ENCODE measurements at places on chromosomes 5 and 9.

DNA sequence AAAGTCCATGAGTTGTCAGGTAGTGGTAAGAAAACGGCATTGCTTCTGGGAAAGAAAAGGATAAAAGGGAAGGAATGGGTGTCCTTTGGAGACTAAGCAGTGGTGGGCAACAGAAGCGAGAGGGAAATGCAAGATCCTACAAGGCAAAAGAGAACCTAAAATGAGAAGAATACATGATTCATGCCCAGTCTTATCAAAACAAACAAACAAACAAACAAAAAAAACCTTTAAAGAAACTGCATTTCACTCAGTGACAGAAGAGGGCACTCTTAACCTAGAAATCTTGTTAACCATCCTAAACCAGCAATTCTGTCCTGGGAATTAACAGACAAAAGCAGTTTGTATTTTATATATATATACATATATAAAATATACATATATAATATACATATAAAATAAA, 88.5 kb downstream of the SUSD1 start:
- no peak for DNase-seq

DNA sequence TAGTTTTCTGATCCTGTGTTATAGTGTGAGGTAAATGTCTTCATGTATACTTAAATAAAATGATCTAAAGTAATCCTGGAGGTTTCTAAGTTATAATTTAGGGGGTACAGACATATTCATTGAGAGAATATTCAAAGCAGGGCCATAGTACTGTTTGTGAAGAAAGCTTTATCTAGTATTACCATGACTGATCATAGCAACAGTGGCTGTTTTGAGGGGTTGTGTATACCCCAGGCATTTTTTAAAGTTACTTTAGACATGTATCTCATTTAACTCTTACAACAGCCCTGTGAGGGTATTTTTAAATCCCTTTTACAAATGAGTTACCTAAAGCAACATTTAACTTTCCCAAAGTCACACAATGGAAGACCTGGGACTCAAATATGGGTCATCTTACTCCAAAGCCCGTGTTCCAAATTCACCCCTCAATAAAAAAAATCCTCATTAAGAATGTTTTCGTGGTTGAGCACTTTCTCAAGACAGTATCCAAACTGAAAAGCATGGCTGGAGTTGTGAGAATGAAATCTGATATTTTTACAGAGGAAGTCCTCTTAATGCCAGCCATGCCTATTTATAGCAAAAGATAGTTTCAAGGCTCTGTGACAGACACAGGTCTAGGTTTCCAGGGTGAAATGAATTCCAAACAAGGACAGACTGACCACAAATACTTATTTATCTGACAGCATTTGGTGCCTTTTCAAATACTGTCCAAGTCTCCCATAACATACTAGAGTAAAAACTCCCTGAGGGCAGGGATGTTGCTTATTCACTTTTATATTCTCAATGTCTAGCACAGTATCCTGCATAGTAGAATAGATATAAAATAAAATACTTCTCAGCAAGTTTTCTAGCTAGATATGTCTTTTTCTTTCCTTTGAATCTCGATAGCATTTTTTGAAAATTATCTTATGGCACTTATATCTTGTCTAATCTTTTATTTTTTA, 10.4 kb downstream of the STOM start:
- DNase-seq: no peak

- DNase-seq: no peak
Measured at GRCh38 chr5:172713113-172713808, 57.7 kb downstream of the DUSP1 start.

DNA sequence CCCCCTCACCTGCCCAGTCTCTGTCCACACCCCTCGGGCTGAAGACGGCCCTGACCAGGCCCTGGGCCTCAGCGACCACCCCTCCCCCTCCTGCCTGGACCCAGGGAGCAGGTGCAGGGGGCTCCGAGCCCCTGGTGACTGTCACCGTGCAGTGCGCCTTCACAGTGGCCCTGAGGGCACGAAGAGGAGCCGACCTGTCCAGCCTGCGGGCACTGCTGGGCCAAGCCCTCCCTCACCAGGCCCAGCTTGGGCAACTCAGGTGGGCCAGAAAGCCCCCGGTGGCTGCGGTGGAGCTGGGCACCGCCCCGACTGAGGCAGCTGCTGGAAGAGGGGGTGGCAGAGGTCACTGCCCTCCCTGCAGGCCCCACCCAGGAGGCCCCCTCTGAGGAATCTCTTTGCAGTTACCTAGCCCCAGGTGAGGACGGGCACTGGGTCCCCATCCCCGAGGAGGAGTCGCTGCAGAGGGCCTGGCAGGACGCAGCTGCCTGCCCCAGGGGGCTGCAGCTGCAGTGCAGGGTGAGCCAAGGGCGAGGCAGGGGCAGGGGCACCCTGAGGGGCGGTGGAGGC, 7.7 kb downstream of the ENTPD8 start:
- DNase-seq: no peak

DNA sequence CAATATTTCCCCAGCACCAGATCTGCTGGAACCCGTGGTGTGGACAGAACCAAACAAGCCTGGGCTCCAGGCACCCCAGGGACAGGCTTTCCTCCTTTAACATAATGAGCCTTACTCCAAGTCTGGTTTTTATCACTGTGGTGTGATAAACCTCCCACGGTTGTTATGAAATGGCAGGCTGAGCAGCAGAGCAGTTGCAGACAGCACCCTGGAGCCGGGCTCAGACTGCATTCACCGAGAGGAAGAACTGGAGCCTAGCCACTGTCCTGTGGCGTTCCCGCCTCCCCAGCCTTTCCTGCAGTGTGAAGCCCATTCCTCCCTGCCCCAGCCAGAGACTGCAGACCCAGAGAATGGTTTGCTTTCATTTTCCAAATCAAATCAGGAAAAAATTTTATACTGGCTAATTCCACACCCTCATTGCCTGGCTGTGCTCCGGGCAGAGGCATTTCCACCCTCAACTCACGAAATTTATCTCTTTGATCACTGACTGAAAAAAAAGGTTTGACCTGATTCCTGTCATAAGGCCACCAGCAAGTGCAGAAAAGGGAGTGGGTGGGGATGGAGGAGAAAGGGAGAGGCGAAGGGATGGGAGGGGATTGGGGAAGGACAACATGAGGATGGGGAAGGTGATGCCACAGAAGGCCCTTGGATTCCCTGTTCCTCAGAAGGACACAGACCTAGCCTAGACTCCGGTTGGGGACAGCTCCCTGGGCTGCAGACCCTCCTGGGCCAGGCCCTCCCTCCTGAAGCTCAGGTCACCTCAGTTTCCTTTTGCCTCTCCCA, 18.9 kb downstream of the IPPK start:
- no peak for DNase-seq

GRCh38 chr9:125409637-125410521, 148.3 kb downstream of the GAPVD1 start:
- DNase-seq: no peak

GRCh38 chr9:75117564-75117963, 29.2 kb downstream of the OSTF1 start:
- no peak for DNase-seq

DNA sequence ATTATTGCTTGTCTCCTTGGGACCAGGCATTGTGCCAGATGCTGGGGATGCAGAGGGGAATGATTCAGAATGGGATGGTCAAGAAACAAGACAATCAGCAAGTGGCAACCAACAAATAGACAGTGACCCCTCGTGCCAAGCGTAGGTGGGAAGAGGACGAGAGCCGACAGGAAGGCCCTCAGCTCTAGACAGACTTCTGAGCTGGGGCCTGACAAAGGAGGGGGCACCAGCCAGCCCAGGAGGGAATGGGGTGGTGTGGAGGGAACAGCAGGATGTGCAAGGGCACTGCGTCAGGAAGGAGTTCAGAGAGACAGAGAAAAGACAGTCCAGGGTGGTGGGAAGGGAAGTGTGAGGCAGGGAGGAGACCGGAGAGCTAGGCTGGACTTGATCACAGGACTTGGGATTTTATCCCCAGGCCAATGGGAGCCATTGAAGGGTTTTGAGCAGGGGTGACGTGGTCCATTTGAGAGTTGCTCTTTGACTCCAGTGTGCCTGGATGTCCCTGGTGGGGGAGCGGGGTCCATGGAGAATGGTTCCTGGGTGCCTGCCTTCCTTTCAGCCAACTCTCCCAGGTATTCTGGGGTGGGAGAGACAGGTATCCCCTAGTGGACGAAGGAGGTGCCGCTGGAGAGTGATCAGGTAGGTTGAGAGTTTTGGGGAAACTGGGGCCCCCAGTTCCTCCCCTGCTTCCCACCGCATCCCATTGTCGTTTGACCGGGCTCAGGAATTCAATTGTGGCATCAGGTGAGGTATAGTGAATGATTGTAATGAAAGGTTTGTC, 79.3 kb upstream of the ZNF618 start:
- DNase-seq: no peak

DNA sequence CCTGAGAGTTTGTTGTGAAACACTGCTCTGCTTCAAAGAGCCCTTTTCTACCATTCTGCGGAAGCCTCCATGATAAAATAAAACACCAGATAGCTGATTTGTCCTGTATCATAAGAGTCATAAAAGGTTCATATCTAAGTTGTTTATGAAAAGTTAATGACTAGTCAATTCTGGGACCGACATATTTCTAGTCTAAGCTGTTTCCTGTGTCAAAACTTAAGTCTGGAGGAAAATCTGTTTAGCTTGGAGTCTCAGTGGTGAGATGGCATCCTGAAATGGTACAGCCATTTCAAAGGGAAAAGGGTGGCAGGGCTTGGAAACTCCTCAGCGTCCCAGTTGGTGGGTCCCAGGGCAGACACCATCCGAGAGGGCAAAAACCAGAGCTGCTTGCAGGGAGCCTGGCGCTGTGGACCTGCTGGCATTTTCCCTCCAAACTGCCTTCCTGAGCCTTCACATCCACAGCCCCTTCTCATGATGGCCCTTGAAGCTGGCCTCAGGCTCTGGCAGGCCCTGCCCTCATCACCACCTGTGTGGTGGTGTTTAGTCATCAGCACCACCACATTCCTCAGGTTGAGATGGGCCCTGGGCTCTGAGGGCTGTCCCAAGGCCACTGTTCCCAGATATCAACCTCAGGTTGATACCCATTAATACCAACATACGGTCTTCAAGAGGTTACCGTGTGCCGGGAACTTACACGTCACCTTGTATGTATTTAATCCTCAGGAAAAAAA, 184.0 kb downstream of the HSPA4 start:
- DNase-seq: no peak

DNA sequence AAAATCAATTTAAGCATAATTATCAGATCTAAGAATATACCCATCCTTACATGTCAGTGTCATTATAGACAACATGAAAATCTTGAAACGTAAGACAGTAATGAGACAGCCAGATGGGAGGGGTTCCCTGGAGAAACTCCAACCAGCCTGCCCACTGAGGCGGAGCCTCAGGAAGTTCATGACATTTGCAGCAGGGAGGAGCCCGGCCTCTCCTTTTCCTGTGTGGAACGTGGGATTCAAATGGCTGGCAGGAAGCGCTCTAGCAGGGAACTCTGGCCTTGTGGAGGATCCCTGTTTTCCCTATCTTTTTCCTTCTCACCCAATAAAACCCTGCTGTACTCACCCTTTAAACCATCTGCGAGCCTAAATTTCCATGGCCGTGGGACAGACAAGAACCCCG, 176.6 kb upstream of the KCNN2 start:
- peak; percentile 20 for DNase-seq

DNA sequence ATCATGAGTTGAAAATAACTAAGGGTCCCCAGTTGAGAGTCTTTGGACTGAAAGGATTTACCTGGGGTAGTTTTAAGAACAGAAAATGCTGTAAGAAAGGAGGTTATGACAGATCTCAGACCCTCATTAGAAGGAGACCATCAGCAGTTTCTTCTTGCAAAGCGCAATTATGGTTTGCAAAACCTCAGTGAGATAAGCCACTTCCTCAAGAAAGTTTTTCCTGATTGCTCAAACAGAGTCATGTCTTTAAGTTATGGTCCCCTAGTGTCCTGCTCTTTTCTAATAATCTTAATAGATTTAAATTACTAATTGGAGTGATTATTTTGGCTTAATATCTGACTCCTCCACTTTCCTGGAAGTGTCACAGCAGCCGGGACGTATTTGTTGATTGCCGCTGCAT, 293.2 kb upstream of the KLF4 start:
- DNase-seq: no peak

- no peak for DNase-seq
Measured at GRCh38 chr9:79431019-79431679, 140.6 kb upstream of the TLE4 start.

DNA sequence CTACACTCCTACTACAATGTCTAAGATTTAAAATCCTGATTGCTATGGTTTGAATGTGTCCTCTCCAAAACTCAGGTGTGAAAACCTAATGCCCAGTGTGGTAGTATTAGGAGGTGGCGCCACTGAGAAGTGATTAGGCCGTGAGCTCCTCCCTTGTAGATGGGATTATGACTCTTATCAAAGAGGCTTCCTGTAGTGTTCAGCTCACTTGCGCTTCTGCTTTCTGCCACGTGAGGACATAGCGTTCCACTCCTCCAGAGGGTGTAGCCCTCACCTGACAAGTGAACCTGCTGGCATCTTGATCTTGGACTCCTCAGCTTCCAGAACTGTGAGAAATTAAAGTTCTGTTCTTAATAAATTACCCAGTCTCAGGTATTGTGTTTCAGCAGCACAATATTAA, 33.0 kb upstream of the WHRN start:
- no peak for DNase-seq

DNA sequence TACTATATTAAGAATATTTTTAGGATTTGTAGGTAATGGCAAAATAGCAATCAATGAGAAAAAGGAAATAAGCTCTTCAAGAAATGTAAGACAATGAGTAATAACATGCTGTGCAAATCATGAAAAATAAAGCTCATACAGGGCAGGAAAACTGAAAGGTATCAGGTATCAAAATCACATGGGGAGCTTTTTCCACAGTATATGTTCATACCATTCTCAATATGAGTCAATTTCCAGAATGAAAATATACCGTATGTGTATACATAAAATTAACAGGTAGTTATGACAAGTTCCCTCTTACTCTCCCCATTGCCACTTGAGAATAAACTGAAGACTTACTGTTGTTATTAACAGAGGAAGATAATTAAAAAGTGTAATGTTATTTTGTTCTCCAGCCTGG, 35.9 kb downstream of the EFCAB9 start:
- no peak for DNase-seq

DNA sequence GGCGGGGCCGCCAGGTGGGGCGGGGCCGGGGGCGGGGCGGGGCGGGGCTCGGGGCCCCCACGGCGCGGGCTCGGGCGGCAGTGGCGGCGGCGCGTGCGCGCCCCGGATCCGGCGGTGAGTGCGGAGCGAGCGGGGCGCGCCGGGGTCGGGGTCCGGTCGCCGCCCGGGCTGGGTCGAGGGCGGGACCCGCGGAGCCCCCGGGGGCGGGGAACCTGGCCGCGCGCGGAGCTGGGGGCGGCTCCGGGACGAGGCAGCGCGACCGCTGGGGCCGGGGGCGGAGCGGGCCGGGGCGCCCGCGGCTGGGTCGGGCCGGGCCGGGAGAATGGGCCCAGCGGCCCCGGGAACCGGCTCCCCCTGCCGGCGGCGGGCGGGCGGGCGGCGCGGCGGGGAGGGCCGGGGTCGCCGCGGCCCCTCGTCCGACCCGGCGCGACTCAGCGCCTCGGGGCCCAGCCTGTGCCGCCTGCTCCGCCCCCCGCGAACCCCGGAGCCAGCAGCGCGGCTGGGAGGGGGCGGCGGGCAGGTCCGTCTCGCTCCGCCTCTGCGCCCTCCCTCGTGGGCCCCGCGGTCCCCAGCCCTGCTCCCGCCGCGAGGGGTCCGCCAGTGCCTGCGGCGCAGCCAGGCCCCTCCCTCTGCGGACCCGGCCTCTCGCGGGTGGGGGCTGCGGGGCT, 3.1 kb downstream of the EGFL7 start:
- no peak for DNase-seq

GRCh38 chr5:52598968-52599367, 188.7 kb upstream of the ITGA1 start:
- DNase-seq: no peak

- DNase-seq: no peak
Measured at GRCh38 chr9:92297611-92298010, 4.1 kb upstream of the IARS1 start.

GRCh38 chr5:10059980-10060379, 189.7 kb downstream of the ATPSCKMT start:
- no peak for DNase-seq
